Activated naive CD8-positive, alpha-beta T cell treated with anti-CD3 and anti-CD28 coated beads, Interleukin-2, amount 50 U/mL, for 24 hours (primary cell): ENCODE measurements at places on chromosomes 5 and 9.

DNA sequence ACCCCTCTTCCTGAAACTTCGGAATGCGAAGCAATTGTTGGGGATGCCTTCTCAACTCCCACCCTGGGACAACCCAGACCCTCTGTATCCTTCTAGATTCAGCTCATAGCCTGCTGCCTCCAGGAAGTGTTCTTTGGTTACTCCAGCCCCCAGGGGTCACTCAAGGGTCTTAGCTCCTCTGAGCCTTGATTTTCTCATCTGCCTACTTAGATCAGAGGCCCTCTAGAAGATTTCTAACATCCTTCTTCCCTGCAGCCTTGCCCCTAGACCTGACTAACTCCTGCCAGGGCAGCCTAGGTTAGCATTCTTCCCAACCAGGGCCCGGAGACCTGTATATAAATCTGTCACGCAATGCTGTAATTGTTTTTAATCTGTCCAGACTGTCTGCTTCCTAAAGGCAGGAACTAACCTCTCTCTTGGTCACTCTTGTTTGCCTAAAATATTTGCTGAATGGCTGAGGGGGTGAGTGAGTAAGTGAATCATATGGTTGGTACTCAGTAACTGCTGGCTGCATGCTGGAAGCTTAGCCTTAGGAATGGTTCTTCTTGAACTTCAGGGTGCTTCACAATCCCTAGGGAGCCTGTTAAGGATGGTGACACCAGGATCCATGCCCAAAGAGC lies 8.2 kb downstream of the GALNT10 start:
- DNase-seq = no peak

GRCh38 chr5:11174591-11174990 lies 413.6 kb upstream of the DAP start:
- DNase-seq = no peak

DNA sequence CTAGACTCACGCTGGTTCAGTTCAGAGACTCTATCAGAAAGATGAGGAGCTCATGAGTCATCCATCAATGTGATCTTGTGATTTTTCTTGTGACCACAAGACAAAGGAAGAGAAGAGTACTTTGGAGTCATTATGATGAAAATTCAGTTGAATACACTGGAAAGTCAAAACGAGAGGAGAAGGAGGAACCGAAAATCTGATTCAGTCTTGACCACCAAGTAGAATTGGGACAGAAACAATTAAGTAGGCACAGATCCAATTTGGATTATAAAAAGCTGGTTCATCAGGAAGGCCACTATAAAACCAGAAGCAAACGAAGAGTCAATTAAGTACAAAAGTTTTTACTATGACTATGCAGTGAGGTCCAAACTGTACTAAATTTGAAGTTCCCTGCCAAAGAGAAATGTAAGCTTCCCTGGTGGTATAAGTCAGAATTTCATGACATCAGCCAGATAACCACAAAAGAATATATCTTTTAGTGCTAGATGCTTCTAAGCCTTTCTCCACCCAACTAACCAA lies 90.9 kb downstream of the THBS4 start:
- DNase-seq = no peak

- peak; percentile 29 for DNase-seq
Observed at GRCh38 chr5:149618581-149619248, 37.4 kb downstream of the ARHGEF37 start.

- DNase-seq = no peak
Observed at GRCh38 chr9:8874482-8874881, 1074.9 kb upstream of the DMAC1 start.

- DNase-seq = no peak
Observed at GRCh38 chr5:124193371-124193789, 553.1 kb downstream of the ZNF608 start.

GRCh38 chr5:149951138-149951749 lies 6.7 kb upstream of the PDE6A start:
- no peak for DNase-seq

DNA sequence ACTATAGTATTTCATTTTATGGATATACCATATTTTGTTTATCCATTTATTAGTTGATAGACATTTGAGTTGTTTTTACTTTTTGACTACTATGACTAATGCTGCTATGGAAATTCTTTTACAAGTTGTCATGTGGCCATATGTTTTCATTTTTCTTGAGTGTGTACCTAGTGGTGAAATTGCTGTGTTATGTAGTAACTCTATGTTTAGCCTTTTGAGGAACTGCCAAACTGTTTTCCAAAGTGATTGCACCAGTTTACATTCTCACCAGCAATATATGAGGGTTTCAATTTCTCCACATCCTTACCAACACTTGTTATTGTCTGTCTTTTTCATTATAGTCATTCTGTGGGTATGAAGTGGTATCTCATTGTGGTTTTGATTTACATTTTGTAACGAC lies 75.4 kb downstream of the GRIA1 start:
- DNase-seq = no peak

GRCh38 chr5:150126199-150126920 lies 29.3 kb downstream of the PDGFRB start:
- DNase-seq = no peak

DNA sequence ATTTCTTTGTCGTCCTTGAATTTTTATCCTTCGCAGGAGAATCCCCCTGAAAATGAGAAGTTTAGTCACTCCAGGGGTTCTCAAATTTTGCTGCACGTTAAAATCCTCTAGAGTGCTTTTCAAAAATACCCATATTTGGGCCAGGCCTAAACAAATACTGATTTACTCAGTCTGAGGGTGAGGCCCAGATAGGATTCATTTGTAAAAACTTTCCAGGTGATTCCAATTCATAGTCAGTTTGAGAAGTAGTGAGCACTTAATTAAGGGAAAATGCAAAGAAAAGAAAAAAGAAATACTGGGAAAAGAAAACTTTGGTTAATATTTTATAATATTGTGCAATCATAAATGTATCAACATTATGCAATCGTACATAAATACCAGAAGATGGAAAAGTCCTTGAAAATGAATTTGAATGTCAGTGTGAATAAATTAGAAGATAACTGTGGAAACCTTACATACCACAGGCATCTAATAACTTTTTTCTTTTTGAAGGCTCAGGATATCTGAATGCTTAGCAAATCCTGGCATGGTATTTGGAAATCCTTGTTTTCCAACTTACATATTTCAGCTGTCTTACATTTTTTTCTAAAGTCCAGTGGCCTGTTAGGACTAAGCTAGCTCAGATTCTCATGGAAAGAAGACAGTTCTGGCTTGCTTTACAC lies 116.5 kb upstream of the DAPK1 start:
- no peak for DNase-seq

DNA sequence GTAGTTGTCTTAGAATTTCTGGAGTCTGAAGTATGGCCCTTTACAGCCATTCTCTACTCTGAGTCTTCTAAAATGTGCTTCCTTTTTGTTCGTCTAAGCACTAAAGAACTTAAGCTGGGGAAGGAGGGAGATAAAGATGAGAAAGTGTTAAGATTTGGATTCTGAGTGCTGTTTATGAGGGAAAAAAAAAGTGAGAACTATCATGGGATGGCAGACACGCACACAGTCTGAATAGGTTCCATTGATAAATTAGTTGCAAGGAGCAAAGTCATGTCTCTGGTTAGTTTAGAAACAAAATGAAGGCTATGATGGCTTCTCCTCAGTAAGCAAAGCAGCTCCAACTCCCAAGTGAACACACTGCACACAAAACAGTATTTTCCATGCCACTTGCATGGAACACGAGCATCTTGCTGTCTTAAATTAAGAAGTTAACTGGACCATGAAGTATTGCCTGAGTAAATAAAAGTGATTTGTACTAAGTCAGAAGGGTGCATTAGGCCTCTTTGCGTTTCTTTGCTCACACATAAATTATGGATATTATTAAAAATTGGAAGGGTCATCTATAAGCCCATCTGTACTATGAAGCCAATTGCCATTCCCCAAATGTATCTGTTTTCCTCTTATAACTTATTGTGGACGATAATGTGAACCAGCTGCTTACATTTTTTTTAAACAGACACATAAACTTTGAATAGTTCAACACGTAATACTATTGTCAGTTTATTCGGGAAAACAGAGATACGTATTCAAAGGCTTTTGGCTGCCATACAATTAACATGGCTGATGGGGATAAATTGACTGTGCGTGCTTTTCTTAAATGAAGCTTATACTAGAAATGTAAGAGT lies 199.3 kb downstream of the SGCD start:
- no peak for DNase-seq

- no peak for DNase-seq
Observed at GRCh38 chr5:145975361-145976066, 39.1 kb downstream of the SH3RF2 start.

GRCh38 chr5:167964529-167964928 lies 326.9 kb upstream of the WWC1 start:
- no peak for DNase-seq

DNA sequence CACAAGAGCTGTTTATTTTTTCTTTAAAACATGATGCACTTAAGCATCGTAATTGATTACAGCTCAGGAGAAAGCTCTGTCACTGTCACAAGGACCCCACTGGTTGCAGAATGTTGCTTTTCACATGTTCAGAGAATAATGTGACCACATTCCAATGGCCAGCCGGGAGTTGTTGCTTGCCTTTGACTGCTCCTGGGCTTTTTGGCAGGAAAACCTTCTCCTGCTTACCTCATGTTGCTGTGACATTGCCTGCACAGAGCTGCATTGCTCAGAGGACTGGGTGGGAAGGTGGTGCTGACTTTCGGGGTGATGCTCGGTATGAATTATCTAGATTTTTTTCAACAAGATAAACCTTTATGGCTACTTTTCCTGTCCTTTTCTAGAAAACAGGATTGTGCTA lies 88.2 kb downstream of the PALM2AKAP2 start:
- DNase-seq = no peak

DNA sequence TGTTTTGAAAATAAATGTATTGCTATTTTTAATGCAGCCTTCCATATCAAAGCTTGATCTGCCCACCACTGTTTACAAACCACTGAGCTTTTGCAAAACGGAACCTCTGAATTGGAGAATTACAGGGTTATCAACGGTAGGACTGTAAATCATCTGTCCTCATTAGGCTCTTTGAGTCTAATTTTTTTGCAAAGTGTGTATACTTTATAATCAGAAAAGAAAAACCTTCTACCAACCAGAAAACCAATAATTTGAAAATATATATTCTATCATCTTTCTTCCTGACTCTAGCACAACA lies 6.8 kb upstream of the SLC2A8 start:
- DNase-seq = no peak

DNA sequence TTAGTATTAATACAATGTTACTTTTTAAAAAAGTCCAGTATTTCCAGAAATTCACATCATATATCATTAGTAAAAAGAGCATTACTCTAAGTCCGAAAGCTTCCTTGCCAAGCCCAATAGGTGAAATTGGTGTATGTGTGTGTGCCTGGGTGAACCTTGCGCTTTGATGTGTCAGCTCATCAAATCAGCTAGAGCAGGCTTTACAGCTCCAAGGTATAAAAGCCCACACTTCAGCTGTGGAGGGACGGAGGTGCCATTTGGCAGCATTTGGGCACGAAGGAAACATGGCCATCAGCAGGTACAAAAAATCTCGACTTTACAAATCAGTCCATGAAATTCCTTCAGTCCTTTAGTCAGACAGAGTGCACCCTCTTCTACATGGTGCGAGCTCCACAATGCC lies 76.5 kb upstream of the IL7R start:
- peak; percentile 41 for DNase-seq

- DNase-seq = no peak
Observed at GRCh38 chr5:112346411-112347044, 72.5 kb downstream of the EPB41L4A start.

- DNase-seq = no peak
Observed at GRCh38 chr9:38363589-38363925, 28.9 kb upstream of the ALDH1B1 start.

DNA sequence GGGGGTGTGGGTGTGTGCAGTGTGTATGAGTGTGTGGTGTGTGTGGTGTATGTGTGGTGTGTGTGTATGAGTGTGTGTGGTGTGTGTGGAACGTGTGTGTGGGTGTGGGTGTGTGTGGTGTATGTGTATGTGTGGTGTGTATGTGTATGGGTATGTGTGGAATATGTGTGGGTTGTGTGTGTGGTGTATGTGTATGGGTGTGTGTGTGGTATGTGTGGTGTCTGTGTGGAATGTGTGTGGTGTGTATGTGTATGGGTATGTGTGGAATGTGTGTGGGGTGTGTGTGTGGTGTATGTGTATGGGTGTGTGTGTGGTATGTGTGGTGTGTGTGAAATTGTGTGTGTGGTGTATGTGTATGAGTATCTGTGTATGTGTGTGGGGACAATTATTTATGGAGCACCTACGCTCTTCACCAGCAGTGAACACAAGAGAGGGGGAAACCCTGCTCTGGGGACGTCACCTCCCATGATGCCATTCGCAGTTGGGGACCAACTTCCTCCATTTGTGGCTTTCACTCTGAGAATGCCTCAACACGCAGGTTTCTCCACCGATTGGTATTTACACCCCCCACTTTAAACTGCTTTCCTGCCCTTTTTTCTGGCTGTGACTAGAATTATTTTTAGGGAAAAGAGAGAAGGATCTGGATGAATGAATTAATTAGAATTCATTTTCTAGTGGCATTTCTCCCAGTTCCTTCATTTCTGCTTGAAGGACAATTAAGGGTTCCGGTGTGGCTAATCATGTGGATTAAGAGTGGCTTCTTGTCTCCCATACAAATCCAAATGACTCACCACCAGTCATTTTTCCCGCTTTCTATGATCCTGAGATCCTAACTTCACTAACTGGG lies 238.1 kb downstream of the ROR2 start:
- peak; percentile 76 for DNase-seq
